IMR-90 (cell line): ENCODE measurements at places on chromosomes 4 and X.

DNA sequence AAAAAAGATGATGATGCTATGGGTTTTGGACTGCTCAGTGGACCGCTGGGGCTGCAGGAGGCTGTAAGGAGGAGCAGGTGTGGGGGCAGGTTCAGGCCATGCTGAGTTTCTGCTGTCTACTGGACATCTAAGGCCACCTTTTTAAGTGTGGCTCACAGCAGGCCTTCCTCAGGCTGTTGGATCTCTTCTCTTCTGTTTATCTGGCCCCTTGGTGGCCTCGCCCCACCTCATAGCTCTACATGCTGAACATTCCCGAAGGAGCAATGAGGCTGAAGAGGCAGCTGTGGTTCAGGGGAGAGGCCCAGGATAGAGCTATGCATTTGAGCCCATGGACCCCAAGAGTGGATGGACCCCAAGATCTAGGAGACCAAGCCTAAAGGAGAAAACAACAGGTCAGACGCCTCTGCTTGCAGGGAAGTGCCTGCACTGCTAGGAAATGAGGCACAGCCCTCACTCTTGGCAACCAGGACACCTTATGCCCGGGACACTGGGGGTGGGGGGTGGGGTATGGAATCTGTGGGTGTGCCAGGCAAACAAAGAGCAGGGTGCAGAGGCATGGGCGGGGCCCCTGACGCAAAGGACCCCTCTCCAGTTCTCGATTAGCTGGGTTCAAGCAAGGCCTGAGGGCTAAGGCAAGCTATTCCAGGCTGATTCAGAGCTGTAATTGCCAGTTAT lies 168.9 kb downstream of the BCOR start:
- no peak overlapping the region for H3K4me3 ChIP-seq
- H3K27ac ChIP-seq = no peak overlapping the region
- no peaks in the 10 kb centered on the region for H3K36me3 ChIP-seq
- peaks cover 16% of the 10 kb centered on the region for H3K27me3 ChIP-seq

DNA sequence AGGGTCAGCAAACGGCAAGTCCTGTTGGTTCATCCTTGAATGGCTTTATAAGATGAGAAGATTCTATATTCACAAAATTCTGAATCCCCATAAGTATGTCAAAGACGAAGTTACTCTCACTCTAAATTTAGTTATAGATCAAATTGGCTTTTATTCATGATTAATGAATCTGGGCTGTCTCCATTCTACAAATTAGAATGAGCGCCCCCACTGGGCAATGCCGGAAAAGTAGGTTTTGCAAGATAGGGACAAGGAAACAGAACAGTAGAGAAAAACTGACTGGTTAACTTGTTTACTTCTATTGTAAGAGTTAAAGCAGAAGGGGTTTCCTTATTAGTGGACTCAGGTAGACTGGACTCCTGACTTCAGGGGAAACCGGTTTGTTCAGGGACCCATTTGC lies 100.3 kb downstream of the F11 start:
- H3K36me3 ChIP-seq = no peaks in the 10 kb centered on the region
- H3K4me3 ChIP-seq = no peak overlapping the region
- DNase-seq = no peak
- no peaks in the 10 kb centered on the region for H3K4me1 ChIP-seq

GRCh38 chrX:13142891-13143290 lies 98.5 kb upstream of the FAM9C start:
- no peak for DNase-seq
- H3K4me3 ChIP-seq = no peak overlapping the region

DNA sequence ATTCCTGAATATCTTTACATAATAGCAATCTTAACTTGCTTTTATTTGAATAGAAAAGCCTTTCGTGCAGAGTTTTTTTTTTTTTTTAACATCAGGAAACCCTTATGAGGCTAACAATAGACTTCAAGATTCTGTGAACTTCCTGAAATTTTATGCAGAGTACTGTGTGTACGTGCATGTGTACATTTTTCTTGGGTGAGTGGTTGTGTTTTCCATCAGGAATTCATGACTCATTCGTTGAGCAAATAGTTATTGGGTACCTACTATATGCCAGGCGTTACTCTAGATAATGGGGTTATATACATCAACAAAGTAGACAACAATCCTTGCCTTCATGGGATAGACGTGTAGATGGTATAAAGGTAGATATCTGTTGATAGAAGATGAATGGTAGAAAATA lies 59.1 kb downstream of the MRPL1 start:
- peak overlapping the region; percentile 55; the same call in 1 of the 2 replicates for H3K27ac ChIP-seq
- no peak overlapping the region for H3K4me3 ChIP-seq
- peak; percentile 96 for DNase-seq

DNA sequence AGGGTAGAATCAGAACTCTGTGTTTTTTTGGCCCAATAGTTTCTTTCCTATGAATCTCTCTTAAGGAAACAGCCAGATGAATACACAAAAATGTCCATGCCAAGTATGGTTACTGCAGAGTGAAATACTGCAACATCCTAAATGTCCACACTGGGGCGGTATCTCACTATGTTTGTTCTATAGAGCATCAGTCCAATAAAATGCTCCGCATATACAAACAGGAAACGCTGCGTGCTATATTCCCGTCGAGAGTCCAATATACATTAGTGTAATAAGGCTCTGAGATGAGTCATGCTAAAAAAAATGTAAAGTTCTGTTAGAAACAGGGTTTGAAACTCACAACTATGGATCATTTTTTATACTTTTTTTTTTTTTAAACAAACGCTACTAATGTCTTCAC lies 72.9 kb upstream of the ENOX2 start:
- no peak overlapping the region for H3K4me3 ChIP-seq
- no peaks in the 10 kb centered on the region for H3K36me3 ChIP-seq
- no peak overlapping the region for H3K27ac ChIP-seq

DNA sequence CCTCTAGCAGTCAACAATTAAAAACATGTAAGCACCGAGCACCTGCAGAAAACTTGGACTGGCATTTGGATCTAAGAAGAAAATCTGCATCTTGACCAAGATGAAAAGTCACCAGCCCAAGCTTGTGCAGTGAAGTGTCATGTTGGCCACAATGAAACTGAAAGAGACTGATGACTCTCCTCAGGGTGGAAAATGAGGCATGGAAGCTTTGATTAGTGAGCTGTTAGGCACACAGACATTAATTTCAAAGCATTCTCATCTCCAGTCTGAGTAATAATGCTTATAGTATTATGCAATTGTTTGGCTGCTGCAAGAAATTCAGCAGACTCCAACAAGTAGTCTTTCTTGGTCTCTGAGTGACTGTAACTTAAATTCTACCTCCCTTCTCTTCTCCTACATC lies 150.1 kb downstream of the AR start:
- no peak overlapping the region for H3K27ac ChIP-seq
- H3K36me3 ChIP-seq = no peaks in the 10 kb centered on the region
- no peaks in the 10 kb centered on the region; the same call in 1 of the 2 replicates for H3K27me3 ChIP-seq
- DNase-seq = no peak
- H3K4me3 ChIP-seq = no peak overlapping the region

DNA sequence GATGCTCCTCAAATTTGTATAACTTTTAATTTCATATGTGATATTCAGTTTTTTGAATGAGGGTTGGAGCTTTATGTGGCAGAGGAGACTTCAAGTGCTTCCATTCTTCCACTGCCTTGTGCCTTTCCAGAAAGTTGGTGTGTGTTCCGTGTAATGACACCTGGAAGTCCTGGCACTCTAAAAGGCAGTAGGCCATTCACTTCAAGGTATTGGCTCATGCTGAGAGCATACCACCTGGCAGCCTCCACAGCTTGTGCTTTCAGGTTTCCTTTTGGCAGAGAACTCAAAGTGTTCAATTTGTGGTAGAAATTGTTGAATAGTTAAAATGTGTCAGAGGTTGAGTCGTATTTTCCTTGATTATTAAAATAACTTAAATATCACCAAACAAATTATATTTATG lies 49.6 kb downstream of the GRIA2 start:
- H3K27me3 ChIP-seq = no peaks in the 10 kb centered on the region
- no peaks in the 10 kb centered on the region for H3K4me1 ChIP-seq
- H3K4me3 ChIP-seq = no peak overlapping the region
- no peak overlapping the region for H3K27ac ChIP-seq
- no peaks in the 10 kb centered on the region for H3K36me3 ChIP-seq
- no peak for DNase-seq

- no peak overlapping the region for H3K27ac ChIP-seq
- no peak overlapping the region for H3K4me3 ChIP-seq
- H3K4me1 ChIP-seq = no peaks in the 10 kb centered on the region
- no peak for DNase-seq
These were observed 37.8 kb upstream of the DIPK2B start for GRCh38 chrX:45238489-45238888.

- peak; percentile 83 for DNase-seq
- no peaks in the 10 kb centered on the region for H3K27me3 ChIP-seq
- H3K4me3 ChIP-seq = no peak overlapping the region
- H3K36me3 ChIP-seq = no peaks in the 10 kb centered on the region
- peaks cover 9% of the 10 kb centered on the region for H3K4me1 ChIP-seq
These were observed 15.1 kb downstream of the NOCT start for GRCh38 chr4:139030614-139031235.

GRCh38 chr4:7073059-7073458 lies 5.2 kb upstream of the GRPEL1 start:
- H3K27me3 ChIP-seq = peaks cover 8% of the 10 kb centered on the region
- no peak overlapping the region for H3K4me3 ChIP-seq
- H3K27ac ChIP-seq = no peak overlapping the region
- no peak for DNase-seq

- no peak overlapping the region for H3K27ac ChIP-seq
- no peak for DNase-seq
- H3K4me1 ChIP-seq = no peaks in the 10 kb centered on the region
- peaks cover 12% of the 10 kb centered on the region for H3K27me3 ChIP-seq
- H3K4me3 ChIP-seq = peak overlapping the region; percentile 41
These were observed 2185.1 kb upstream of the TENM3 start for GRCh38 chr4:180057891-180058671.

DNA sequence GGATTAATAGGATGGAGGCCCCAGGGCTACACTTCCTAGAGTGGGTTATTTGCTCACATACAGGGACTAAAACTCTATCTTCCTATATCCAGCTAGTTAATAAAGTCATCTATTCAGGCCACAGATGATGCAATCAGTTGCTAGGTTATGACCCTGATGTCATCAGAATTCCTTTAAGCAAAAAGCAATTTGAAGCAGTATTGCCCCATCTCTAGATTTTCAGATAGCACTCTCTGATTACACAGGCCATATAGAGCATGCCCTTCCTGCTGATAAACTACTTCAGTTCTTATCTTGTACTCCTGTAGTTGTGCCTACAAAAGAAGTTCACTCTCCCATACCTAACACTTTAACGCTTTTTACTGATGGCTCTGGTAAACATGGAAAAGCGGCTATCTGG lies 84.8 kb downstream of the TMEM144 start:
- H3K27me3 ChIP-seq = no peaks in the 10 kb centered on the region
- no peak overlapping the region for H3K4me3 ChIP-seq
- DNase-seq = no peak
- no peaks in the 10 kb centered on the region for H3K4me1 ChIP-seq
- no peaks in the 10 kb centered on the region for H3K36me3 ChIP-seq
- no peak overlapping the region for H3K27ac ChIP-seq

DNA sequence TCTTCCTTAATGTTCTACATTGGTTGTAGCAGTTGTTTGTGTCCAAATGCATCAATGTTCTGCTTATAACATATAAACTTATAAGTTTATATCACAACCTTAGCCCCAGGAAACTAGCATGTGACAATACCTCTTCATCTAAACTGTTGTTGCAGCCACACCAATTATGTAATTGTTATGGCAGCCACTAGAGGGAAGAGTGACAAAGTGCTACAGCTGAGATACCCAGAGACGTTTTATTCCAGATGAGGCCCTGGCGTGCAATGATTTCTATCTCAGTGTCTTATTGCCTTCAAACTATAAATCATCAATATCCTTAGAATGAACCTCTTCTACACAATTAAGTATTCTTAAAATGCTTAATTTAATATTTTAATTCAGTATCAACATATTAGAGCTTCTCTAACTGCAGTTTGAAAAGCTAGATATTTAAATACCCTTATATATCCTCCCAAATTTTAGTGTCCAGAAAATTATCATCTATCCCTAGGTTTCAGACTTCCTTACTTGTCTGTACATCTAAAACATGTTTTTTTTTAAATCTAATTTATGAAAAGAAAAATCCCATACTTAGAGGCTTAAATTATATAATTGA lies 171.6 kb downstream of the PCDH10 start:
- peak; percentile 3 for DNase-seq
- H3K36me3 ChIP-seq = no peaks in the 10 kb centered on the region
- H3K4me1 ChIP-seq = no peaks in the 10 kb centered on the region

GRCh38 chr4:21517126-21517859 lies 431.3 kb downstream of the KCNIP4 start:
- H3K27me3 ChIP-seq = no peaks in the 10 kb centered on the region
- no peak overlapping the region for H3K4me3 ChIP-seq
- no peaks in the 10 kb centered on the region for H3K4me1 ChIP-seq
- DNase-seq = no peak

DNA sequence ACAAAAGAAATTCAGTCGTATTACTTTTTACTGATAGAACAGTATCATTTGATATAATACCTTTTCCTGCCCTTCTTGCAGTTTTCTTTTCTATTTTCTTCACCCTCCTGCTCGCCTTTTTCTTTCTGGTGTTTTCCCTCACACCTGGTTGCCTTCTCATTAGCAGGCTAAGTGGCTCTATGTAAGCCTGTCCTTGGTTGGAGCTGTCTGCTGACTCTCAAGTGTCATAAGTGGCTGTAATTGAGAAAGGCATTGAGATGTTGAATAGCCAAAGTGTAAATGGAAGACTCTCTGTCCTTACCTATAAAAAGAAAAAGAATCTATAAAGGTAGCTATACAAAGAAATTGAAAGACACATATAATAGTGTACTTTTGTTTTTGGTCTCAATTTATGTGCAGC lies 180.7 kb downstream of the ADGRL3 start:
- H3K4me1 ChIP-seq = no peaks in the 10 kb centered on the region

DNA sequence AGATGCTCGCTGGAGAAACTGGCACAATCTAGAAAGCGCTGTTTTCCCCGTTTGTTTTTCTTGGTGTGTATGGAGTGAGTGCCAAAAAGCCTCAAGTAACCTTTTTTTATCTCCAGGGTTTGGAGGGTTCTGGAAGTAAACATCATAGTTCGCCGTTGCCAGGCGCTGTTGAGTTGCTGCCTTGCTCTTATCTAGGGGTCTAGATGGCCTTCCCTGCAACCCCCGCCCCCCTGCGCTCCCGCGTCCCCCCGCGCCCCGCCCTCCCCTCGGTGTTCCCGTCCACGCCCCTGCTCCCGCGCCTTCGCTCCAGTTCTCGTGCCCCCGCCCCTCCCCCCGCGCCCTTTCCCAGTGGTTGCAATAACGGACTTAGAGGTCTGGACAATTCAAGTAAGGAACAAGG lies 555 bp upstream of the GCNA start:
- H3K4me3 ChIP-seq = no peak overlapping the region
- H3K36me3 ChIP-seq = peaks cover 9% of the 10 kb centered on the region
- no peaks in the 10 kb centered on the region; the same call in 1 of the 2 replicates for H3K27me3 ChIP-seq
- no peak for DNase-seq

DNA sequence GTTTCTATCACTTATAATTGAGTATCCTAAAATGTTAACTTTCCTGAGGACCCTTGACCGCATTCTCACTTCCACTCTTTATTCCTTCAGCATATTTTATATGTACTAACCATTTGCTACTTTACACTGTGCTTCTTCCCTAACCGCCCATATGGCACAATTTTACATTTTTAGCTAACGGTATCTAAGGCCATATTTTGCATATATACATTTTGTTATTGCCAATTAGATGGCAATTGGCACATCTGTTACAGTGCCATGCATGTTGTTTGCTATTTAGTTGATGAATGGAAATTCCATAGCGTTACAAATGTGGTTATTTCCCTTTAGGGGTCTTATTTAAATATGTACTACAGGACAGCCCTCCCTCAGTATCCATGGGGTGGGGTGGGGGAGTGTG lies 20.0 kb upstream of the OTUD4 start:
- H3K4me1 ChIP-seq = no peaks in the 10 kb centered on the region
- H3K27ac ChIP-seq = no peak overlapping the region
- H3K4me3 ChIP-seq = no peak overlapping the region
- no peak for DNase-seq
